Pulmonary artery endothelial cell (primary cell): ENCODE measurements at places on chromosomes 12 and 14. TPM values are rescaled to one million over a fixed set of nuclear protein-coding genes. Genes with fewer than 3 reads are reported as not detected.

DNA sequence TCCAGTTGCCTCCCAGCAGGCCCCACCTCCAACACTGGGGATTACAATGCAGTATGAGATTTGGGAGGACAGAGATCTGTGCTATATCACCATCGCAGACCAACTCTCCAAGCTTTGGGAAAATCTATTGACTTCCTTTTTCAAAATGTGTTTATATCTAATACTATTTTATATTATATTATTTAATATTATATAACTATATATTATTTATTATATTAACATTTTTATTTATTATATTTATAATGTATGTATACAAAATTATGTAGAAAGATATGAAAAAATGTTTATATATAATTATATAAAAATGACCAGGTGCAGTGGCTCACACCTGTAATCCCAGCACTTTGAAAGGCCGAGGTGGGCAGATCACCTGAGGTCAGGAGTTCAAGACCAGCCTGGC, 36.4 kb downstream of the DNAH10 start:
- DNase-seq: no peak

GRCh38 chr12:578748-579419, 84.4 kb downstream of the NINJ2 start:
- no peak for DNase-seq

- DNase-seq: no peak
Observed at GRCh38 chr14:54600717-54601109, 33.8 kb downstream of the SAMD4A start.

- no peak for DNase-seq
Observed at GRCh38 chr14:87231336-87232026, 761.5 kb downstream of the GALC start.

The GIT2 gene
- total RNA-seq: 41.9 and 54.7 TPM in 2 replicates

The MIP gene
- total RNA-seq: 0.07 and 0.20 TPM in 2 replicates
